ENCODE measurements at places on chromosomes 7 and 10. TPM values are rescaled to one million over a fixed set of nuclear protein-coding genes. Genes with fewer than 3 reads are reported as not detected.

STAG3 gene
- 3.1 TPM for total RNA-seq

TEX47 gene
- not detected for total RNA-seq

CALCR gene
- 0.44 TPM for total RNA-seq

MALRD1 gene
- 0.20 TPM for total RNA-seq

PVRIG gene
- 0.50 TPM for total RNA-seq

MYL10 gene
- 0.50 TPM for total RNA-seq

POLR2J2 gene
- 2.6 TPM for total RNA-seq

BAMBI gene
- total RNA-seq: 17.0 TPM

PAPSS2 gene
- total RNA-seq: 24.0 TPM

SEMA3E gene
- total RNA-seq: 0.61 TPM

BLVRA gene
- 40.7 TPM for total RNA-seq

CYP2E1 gene
- 0.13 TPM for total RNA-seq

PRSS1 gene
- total RNA-seq: not detected

CUBN gene
- 0.26 TPM for total RNA-seq

ZNF511 gene
- 83.6 TPM for total RNA-seq

DEPP1 gene
- total RNA-seq: 1.7 TPM

DIP2C gene
- 7.6 TPM for total RNA-seq
